Parietal lobe (tissue), 2 donors: ENCODE measurements at places on chromosomes 7 and 10. TPM values are rescaled to one million over a fixed set of nuclear protein-coding genes. Genes with fewer than 3 reads are reported as not detected.

GRID1 gene
- total RNA-seq = 26.3 TPM

MALRD1 gene
- total RNA-seq = 10.3 TPM

CRYGN gene
- not detected for total RNA-seq

GPR37 gene
- total RNA-seq = 18.5 TPM

TDRD1 gene
- total RNA-seq = under 0.01 TPM

UCN3 gene
- not detected for total RNA-seq

WDFY4 gene
- 0.94 TPM for total RNA-seq
